ENCODE measurements at places on chromosomes 2 and 18.
A peak's percentile ranks its signal among the peaks of the same experiment; 100 is the strongest.

DNA sequence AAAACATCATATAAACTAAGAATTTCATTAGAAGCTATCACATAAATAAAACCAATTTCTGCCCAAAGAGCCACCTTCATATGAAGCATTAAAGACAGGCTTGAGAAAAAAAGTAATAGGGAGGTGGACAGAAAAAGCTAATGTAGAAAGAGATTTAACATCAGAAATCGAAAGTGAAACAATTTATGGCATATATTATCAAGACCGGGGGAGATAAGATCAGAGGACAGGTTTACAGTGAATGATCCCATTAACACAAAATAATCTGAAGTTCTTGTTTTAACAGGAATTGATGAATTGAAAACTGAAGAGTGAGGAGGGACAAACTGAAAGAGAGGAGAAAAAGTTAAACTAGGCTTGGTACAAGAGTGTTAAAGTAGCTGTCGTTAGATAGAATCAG lies 786.3 kb upstream of the FSHR start:
- DNase-seq, result no peak

DNA sequence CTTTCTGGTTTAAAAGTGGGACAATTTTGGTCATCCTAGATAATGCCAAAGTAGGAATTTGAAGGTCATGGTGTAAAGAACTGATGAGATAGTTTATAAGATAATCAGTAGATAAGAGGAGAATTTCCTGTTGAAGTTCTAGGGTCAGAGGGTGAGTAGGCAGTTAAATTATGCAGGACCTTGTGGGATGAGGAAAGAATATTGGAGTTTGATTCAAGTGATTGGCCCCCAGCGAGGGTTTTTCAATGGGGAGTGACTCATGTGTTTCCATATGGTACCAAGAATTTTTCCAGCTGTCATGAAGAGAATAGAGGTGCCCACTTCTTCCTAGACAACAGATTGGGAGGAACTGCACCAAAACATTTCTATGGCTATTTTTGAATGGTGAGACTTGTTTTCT lies 940.2 kb upstream of the ZEB2 start:
- no peak for DNase-seq

DNA sequence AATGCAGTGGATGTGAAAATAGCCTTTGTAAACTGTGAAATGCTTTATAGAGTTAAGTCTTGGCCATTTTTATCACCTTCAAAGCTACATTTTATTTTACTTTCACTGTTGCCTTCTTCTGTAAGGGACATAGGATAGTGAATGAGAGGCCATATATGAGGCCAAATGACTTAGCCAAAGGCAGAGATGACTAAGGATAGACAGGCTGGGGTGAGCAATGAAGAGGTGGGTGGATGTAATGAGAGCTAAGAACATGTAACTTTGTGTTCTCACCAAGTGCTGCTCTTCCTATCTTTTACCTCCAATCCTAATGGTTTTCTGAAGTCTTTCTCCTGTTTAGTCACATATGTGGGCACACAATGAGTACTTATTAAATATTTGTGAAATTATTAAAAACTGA lies 101.9 kb downstream of the MBD5 start:
- DNase-seq, result peak; percentile 69

GRCh38 chr2:36300697-36301096 lies 54.9 kb upstream of the CRIM1 start:
- DNase-seq, result no peak

DNA sequence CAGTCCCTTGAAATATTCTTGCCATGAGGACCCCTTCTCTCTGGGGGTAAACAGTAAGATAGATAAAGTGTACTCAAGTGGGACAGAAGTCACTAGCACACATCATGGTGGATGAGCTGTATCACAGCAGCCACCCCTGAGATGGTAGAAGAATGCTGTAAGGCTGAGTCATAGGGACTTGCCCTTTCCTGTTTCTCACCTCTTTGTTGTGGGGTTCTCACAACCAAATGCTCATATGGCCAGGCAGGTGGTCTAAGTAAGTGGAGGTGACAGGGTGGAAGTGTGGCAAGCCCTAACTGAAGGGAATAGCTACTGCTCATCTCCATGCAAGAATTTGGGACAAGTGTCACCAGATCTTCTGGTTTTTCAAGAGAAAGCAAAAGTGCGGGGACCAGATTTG lies 202.7 kb upstream of the SLC14A2 start:
- no peak for DNase-seq

GRCh38 chr18:23504720-23505119 lies 1.4 kb downstream of the RMC1 start:
- no peak for DNase-seq
